Activated CD4-positive, alpha-beta T cell treated with anti-CD3 and anti-CD28 coated beads, Interleukin-2, amount 50 U/mL, for 24 hours (primary cell): ENCODE measurements at places on chromosomes 4 and X.
A peak's percentile ranks its signal among the peaks of the same experiment; 100 is the strongest.

GRCh38 chrX:21528076-21528475 lies 130.1 kb downstream of the KLHL34 start:
- no peak for DNase-seq

GRCh38 chr4:181272422-181272821 lies 970.8 kb upstream of the TENM3 start:
- DNase-seq = no peak

GRCh38 chr4:139526928-139527327 lies 29.1 kb downstream of the SETD7 start:
- no peak for DNase-seq

GRCh38 chrX:110853610-110854009 lies 58.0 kb upstream of the CHRDL1 start:
- no peak for DNase-seq

- DNase-seq = no peak
These were observed 44.3 kb upstream of the TBL1X start for GRCh38 chrX:9420275-9421265.

GRCh38 chrX:44997282-44997812 lies 124.4 kb downstream of the KDM6A start:
- no peak for DNase-seq

GRCh38 chr4:76588274-76588673 lies 153.2 kb downstream of the SHROOM3 start:
- DNase-seq = no peak

- DNase-seq = no peak
These were observed 1236.5 kb upstream of the TENM3 start for GRCh38 chr4:181006499-181007260.

- no peak for DNase-seq
These were observed 154.5 kb upstream of the ANK2 start for GRCh38 chr4:112894951-112895350.

DNA sequence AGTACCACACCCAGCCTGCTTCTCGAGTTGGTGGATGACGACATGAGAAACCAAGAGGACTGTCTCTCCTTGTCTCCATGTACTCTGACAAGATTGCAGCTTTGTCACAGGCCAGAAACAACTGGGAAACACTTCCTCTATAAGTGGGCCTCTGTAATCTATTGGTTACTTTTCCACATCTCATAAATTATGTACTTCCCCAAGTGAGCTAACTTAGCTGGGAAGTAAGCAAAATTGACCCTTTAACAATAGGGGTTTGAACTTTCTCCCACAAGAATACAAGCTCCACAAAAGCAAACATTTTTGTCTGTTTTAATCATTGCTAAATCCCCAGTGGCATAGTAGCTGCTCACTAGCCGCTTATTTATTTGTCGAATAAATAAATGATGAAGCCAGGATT lies 14.1 kb upstream of the USO1 start:
- no peak for DNase-seq

DNA sequence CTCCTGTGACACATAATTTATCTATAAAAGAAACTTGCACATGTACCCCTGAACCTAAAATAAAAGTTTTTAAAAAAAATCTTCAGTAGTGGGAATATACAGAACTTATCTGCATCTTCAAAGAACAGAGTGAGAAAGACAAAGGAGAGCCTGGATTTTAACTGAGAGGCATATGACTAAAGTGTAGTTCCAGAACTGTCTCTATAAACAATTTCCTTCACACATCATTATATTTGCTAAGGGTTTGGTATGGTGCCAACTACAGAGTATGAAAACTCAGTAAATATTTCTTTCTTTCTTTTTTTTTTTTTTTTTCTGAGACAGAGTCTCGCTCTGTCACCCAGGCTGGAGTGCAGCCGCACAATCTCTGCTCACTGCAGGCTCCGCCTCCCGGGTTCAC lies 49.9 kb upstream of the NFKB1 start:
- no peak for DNase-seq

GRCh38 chr4:152232271-152232670 lies 303.6 kb downstream of the FBXW7 start:
- no peak for DNase-seq

GRCh38 chr4:182938205-182938645 lies 21.0 kb upstream of the DCTD start:
- peak; percentile 45 for DNase-seq
